Ovary (tissue), 10 donors: ENCODE measurements at places on chromosomes 5 and 9. TPM values are rescaled to one million over a fixed set of nuclear protein-coding genes. Genes with fewer than 3 reads are reported as not detected.

DNA sequence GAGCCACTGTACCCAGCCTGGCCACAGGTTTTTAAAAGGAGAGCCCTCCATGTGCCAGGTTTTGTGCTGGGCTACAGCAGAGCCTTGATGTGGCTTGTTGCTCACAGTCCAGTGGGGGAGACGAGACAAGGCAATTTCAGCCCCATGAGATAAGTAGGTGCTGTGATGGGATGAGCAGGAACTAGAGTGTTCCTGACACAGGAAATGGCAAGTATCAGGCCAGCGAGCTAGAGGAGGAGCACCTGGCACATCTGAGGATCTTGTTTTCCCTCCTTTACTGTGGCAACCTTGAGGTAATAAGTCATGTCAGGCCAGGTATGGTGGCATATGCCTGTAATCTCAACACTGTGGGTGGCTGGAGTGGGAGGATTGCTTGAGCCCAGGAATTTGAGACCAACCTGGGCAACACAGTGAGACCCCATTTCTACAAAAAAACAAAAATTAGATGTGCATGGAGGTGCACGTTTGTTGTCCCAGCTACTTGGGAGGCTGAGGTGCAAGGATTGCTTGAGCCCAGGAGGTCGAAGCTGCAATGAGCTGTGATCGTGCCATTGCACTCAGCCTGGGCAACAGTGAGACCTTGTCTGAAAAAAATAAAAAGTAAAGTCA, 3.8 kb upstream of the ZDHHC12 start:
- no peak for DNase-seq

Gene FREM1
- total RNA-seq: 2.4 TPM

- peak; percentile 76 for DNase-seq
These were observed 49.0 kb upstream of the DPYSL3 start for GRCh38 chr5:147558826-147559225.

Gene SPINK4
- total RNA-seq: not detected

Gene PCDHB4
- total RNA-seq: 7.4 TPM

DNA sequence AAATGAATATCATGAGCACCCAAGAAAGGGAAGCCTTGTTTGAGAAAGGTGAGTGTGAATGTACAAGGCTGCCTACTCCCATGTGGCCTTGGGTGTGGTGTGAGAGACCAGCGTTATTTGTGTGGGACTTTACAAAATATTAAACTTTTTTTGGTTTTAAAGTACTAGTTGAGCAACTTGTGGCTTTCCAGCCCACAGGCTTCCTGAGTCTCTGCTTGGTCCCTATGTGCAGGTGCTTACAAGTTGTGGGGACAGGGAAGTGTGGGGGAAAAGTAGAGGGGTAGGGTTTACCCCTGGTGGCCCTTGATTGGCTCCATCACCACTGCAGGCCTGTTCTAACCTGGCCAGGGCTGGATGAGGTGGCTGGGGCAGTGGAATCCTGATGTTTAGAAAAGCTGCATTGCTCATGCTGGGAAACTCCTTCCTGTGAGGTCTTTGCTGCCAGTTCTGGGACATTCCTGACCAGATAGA, 19.7 kb downstream of the PTTG1 start:
- DNase-seq: no peak

GRCh38 chr5:64947031-64947430, 178.3 kb downstream of the CWC27 start:
- no peak for DNase-seq

DNA sequence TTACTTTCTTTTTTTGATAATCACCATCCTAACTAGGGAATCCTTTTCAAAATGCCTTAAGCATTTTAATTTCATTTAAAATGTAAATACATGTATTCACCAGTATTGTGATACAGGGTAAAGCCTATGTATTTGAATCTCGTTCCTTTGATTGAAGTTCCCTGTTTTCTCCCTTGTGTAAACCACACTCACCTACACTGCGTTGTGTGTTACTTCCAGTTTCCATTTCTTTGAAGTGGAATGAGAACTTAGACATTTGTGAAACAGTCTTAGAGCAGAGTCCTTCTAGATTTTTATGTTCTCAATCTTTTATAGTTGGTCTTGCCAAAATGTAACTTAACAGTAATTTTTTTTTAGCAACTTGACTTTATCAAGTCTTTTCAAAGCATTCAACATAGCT, 101.4 kb downstream of the ZNF462 start:
- no peak for DNase-seq

DNA sequence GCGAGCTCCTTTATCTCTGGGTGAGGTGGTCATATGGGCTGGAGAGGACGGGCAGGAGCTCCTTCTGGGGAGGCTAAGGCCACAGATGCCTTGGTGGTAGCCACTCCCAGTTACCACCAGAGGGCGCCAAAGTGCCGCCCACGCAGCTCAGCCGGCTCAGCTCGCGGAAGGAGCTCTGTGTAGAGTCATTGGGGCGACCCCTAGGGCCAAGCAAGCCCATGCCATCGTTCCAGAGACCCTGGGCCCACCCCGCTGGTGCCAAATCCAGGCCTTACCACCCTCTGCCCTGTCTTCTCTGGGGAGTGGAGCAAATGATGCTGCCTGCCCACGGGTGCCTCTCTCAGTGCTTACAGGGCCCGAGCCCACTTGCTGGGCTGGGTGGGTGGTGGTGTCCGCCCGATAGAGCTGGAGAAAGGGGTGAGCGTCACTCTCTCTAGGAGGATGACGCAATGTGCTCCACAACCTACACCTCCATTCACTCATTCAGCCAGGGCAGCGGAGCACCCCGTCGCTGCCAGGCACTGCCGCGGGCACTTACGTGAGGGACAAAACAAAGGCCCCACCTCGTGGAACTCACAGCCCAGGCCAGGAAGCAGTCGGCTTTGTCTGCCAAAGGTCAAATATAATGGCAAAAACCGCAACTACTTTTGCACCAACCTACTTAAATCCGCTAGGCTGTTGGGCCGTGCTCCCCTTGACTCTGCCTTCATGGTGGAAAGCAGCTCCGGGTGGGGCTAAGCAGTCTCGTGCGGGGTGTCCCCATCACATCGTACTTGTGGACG, 13.8 kb downstream of the TSPAN17 start:
- peak; percentile 63 for DNase-seq

- no peak for DNase-seq
These were observed 19.5 kb downstream of the BTNL3 start for GRCh38 chr5:181008136-181008535.

Gene KCNIP1
- total RNA-seq: 0.99 TPM

Gene EQTN
- 0.23 TPM for total RNA-seq

Gene CCL21
- total RNA-seq: 1.5 TPM

Gene CTNND2
- total RNA-seq: 1.3 TPM

DNA sequence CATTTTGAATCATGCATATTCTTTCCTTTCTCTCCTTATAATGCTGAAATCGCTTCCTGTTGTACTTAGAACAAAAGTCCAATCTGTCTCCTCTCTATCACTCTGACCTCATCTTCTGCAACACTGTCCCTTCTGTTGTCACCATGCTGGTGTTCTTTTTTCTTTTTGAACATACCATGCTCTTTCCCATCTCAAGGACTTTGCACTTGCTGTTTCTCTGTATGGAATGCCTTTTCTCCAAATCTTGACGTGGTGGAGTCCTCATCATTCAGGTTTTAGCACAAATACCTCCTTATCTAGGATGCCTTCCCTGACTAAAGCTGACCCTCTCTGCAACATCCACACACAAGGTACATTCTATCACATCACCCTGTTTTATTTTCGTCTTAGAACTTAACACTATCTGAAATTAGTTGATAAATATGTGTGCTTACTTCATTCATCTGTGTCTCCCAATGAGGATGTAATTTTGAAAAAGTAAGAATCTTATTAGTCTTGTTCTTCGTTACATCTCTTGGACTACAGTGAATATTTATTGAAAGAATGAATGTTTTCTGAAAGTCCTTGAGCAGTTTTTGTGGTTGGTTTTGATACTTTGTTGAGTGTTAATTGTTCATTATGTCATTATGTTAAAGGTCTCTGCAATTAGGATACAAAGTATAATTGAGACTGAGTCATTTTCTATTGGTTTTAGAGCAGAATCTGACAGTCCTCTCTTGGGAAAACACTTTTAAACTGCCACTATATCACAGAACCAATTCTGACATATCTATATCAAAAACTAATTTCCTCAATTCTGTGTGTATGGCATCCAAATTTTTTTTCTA, 145.3 kb upstream of the RASA1 start:
- no peak for DNase-seq

GRCh38 chr5:15620501-15620900, 120.5 kb downstream of the FBXL7 start:
- no peak for DNase-seq

Gene CEP78
- total RNA-seq: 13.7 TPM

Gene MSMP
- 4.4 TPM for total RNA-seq

Gene PTBP3
- total RNA-seq: 32.2 TPM

DNA sequence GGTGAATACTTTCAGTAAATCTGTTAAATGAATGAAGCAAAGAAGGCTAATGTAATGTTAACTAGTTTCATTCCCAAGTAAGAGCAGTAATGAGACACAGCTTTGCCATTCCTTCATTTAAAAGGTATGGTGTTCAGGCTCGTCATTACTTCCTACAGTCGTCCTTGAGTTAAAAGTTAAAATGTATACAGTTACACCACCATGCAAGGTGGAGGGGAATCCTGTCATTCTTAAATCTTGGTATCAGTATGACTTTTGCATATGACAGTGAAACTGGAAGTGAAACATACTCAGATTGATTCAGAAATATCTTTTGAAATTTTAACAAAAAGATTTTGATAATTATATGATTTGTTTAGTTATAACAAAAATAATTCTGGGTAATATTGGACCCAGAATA, 25.9 kb downstream of the MTRR start:
- no peak for DNase-seq

GRCh38 chr5:102481054-102481715, 17.6 kb downstream of the SLCO6A1 start:
- DNase-seq: no peak

Gene PFN3
- total RNA-seq: not detected

Gene CNTFR
- total RNA-seq: 3.5 TPM

DNA sequence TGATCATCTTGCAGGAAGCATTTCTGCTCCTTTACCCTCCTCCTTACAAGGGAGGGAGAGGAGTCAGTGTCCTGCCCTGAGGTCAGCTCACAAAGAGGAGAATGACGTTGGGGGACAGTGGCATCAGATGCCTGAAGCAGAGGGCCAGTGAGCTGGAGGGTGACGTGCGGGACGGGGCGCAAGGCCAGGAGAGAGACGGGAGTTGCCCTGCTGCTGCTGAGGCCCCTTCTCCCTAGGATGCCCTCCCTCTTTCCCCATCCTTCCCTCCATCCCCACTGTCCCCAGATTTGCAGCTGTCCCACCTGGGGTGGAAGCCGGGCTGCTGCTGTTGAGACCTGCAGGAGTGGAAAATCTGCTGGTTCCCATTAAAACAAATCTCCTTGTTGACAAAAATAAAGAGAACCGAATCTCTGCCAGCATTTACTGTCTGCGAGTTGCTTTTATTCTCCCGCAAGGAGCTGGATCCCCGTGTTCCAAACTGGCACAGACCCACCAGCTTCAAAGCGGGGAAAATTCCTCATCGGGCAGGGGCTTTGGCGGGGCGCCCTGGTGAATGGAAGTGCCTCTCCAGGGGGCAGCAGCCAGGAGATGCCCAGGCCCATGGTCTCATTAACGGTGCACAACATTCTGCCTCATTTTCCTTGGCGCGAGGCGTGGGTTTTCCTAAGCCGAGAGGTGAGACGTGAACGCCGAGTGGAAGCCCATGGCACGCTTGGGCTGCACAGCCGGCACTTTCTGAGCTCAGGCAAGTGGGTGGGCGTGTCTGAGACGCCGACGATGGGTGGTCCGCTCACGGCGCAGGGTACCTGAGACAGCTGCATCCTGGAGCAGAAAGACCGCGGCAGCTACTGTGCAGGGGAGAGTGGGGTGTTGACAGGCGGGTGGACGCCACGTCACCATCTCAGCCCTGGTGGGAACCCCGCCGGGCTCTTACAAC, 13.9 kb upstream of the COL5A1 start:
- DNase-seq: peak; percentile 15

DNA sequence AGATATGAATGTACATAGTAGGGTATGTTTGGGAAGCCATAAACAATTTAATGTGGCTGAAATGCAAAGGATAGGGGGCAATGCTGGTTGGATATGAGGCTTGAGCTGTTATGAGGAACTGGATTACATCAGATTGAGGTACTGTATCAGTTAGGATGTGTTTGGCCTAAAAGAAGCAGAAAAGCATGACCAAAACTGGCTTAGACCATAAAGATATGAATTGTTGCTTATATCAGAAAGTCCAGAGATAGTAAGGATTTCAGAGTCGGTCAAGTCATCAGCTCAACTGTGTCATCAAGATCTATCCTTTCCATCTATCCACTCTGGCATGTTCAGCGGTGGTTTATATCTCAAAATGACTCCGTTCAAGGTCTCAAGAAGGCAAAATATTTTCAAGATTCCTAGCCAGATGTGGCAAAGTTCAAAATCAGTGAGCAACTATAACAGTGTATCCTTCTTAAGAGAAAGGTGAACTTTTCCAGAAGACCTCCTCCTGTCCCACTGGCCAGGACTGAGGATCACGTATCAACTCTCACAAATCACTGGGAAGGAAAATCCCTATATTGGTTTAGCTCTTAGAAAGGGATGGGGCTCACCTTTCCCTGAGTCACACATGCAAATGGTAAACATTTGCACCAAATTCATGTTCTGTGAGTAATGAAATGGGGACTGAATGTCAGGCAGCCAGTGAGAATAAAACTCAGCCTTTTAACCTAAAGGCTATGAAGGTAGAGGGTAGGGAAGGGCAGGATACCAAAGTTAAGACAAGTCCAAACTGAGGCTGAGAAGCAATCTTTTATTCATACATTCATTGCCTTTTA, 257.8 kb downstream of the TRIM32 start:
- no peak for DNase-seq

Gene OBP2B
- total RNA-seq: not detected

Gene ADCY2
- 5.8 TPM for total RNA-seq

- DNase-seq: no peak
These were observed 409.0 kb downstream of the SPOCK1 start for GRCh38 chr5:137090151-137090550.

Gene DUSP1
- 112 TPM for total RNA-seq

DNA sequence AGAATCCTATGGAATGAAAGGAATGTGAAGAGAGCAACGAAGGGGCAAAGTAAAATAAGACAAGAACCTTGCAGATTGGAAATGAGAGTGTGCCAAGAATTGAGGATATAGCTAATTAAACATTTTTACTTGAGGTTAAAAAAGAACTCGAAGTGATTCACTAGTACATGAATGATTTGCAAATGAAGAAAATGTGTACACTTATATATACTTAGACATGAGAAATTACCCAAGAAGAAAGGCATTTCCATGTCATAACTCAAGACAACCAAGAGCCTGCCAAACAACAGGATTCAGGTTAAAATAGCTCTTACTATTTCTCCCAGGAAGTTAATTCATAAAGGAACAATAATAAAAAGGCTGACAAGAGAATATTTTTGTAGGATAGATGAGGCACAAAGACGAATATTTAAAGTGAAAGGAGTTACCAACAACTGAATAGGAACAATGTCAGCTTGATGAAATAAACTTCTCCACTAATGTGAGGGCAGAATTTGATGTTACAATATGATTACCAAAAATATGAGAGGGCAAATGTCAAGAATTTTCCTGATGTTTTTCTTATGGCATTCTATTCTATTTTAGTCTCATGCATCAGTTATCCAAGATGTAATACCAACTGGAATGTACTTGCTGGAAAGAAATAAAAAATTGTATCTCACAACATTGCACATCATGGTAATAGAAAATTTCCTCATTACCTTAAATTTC, 18.9 kb upstream of the NPR3 start:
- DNase-seq: no peak

GRCh38 chr9:130441031-130441430, 3.7 kb upstream of the ASS1 start:
- no peak for DNase-seq
